Lower leg skin (tissue), 4 donors: ENCODE measurements at places on chromosomes 11 and 22. TPM values are rescaled to one million over a fixed set of nuclear protein-coding genes. Genes with fewer than 3 reads are reported as not detected.

The TRMU gene
- 29.1 TPM for total RNA-seq

The GRIA4 gene
- total RNA-seq: 0.84 TPM

The OR51D1 gene
- not detected for total RNA-seq

The CCDC34 gene
- total RNA-seq: 3.9 TPM

The RAG2 gene
- total RNA-seq: not detected
